ENCODE measurements at places on chromosomes 16 and 17.

GRCh38 chr17:5715478-5715877 is 131.2 kb upstream of the NLRP1 start:
- DNase-seq = no peak

DNA sequence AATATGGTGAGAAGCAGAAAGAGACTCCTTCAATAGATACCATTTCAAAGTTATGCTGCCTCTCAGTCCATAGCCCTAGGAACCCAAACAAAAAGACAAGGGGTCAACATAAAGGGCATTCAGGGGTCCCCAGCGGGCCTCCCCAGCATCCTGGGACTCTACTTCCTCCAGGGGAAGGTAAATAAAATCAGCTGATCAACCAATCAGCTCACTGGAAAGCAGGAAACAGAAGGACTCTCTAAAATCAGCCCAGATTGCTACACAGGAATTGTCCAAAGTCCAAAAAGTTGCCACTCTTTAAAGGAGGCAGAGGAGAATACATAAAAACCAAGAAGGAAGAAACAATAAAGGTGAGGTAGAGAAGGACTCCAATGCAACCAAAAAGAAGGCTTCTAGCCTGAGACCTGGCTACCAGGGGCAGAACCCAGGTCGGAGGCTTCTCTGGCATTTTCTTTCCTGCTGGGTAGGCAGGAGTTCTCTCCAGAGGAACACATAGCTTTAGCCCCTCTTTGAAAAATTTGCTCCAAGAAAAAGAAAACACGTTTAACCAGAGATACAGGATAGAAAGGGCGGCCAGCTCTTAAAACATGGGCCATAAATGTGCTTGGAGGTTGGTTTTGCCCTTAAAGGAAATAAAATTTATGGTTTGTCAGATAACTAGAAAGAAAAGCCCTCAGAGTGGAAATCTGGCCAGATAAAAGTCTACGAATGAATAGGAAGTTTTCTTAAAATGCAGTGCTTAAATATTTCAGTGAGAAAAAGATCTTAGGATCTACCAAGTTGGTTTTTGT is 404.6 kb downstream of the SOX9 start:
- DNase-seq = no peak

DNA sequence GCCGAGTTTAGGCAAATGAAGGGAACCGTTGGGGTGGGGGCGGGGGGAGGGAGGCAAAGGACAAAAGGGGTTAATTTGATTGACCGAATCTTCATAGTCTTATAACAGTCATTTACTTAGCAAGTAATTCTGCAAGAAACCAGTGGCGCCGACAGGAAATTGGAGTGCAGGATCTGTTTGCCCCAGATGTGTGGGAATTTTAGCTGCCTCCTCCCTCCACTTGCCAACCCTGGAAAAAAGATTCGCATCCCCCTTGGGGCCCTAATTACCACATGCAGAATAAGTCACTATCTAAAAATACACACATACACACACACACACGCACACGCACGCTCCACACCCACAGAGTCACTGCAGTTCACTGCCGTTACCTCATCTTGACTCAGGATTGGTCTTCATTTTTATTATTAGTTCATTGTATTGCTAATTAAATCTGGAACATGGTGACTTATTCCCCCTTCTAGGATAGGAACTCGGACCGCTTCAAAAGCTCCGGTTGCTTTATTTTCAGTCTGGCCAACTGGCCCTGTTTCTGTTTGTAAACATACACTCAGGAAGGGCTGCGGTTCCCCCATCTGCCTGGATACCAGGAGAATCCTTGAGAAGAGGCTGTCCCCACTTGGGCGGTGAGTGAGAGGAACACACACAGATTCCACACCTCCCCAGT is 241.6 kb upstream of the SALL1 start:
- no peak for DNase-seq

DNA sequence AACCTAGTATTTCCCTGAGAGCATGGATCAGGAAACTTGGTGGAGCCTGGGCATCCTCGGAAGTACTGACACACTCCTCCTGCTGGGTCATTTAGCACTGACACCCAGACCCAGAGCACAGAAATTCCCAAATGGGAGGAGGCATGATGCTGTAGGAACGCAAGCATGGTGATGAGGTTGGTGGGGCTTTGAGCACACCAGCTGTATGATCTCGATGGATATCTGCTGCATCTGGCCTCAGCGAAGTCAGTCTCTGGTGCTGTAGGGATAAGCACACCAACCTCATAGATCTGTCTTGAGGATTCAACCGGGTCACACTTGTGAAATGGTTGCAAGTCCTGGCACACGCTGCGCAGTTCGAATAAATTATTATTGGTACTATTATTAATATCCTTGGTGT is 52.5 kb downstream of the SHISA6 start:
- no peak for DNase-seq

DNA sequence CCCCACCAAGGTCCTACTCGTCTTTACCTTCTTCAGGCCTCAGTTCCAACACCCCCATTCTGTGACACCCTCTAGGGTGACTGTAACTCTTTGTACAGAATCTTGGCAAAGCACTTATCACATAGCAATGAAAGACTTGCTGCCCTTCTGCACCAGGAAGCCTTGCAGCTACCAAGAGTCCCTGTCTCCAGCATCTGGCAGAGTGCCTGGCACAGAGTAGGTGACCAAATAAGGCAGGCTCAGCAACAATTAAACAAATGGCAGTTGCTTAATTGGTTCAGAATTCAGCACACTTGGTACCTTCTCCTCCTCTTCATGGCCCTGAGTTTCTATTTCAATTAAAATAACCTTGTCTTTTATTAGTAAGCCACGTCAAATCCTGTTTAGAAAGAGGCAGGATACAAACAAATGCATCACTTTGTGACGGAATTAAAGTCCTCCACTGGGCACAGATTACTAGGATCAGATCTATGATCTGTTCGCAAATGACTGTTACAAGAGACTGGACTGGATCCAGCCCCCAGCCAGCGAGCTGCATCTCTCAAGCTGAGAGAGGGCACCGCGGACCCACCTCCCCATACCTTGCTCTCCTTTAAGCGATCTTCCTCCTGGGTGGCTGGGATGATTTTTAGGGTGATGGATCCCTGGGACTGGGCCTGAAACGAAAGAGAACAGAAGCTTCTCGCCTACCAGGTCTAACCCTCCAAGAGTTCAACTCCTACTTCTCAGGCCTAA is 9.4 kb downstream of the MPP3 start:
- peak; percentile 79 for DNase-seq

- no peak for DNase-seq
These were observed 2.3 kb upstream of the SSTR5 start for GRCh38 chr16:1070084-1070863.

- no peak for DNase-seq
These were observed 467.1 kb downstream of the WWOX start for GRCh38 chr16:78566397-78567073.

- no peak for DNase-seq
These were observed 97.1 kb downstream of the CDH11 start for GRCh38 chr16:65024767-65025178.

DNA sequence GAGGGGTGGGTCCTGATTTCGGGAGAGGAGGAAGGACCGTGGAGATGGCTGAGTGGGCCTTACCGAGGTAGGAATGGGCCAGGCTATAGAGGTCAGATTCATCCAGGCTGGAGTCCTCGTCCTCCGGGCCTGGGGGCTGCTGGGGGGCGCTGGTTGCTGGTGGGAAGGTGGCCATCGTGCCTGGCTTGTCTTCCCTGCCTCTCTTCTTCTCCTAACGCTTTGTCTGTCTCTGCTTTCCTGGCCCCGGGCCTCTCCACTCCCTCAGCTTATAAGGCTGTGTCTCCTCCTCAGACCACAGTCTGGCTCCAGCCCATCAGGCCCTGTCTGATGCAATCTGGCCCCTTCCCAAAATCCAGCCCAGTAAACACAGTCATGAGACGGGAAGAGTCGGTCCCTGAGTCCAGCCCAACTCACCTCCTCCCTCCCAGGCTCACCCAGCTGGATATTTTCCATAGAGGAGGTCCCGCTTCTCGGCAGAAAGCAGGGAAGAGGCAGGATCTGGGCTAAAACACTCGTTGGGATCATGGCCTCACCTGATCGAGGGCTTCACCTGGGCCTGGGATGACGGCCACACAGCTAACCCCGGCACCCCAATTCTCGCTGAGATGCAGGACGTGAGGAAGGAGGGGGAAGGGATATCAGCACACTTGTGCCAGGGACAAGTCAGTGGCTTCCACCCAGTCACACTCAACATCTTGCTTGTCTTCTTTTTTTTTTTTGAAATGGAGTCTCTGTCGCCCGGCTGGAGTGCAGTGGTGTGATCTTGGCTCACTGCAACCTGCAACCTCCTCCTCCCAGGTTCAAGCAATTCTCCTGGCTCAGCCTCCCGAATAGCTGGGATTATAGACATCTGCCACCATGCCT is at the start of gene NUPR1:
TSS of gene NUPR1 (minus strand) at position 242 of the 864 bp plus-strand sequence. CDS start at position 175, 67 bp downstream.
- DNase-seq = peak; percentile 93
